ENCODE measurements at places on chromosomes 3 and 15. TPM values are rescaled to one million over a fixed set of nuclear protein-coding genes. Genes with fewer than 3 reads are reported as not detected.

AHSG gene
- not detected for total RNA-seq

METTL6 gene
- 16.1 TPM for total RNA-seq

IL12A gene
- 0.87 TPM for total RNA-seq

DNA sequence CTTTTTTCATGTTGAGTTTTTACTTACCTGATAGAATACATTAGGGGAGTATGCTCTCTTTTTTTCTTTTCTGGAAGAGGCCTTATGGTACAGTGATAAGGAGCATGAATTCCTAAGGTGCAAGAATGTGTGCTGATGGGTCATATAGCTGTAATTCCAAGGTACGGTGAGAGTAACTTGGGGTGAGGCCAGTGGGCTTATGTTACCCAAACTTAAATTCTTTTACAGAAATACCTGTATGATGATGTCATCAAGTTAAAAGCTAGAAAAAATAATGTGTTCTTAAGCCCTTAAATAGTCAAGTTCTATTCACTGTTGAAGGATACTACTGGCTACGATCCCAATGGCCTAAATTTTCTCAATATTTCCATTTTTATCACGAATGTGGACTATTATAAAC, 111.2 kb downstream of the GMPS start:
- no peak overlapping the region for H3K4me3 ChIP-seq
- H3K36me3 ChIP-seq = no peaks in the 10 kb centered on the region
- no peaks in the 10 kb centered on the region for H3K4me1 ChIP-seq
- H3K27ac ChIP-seq = no peak overlapping the region

DNA sequence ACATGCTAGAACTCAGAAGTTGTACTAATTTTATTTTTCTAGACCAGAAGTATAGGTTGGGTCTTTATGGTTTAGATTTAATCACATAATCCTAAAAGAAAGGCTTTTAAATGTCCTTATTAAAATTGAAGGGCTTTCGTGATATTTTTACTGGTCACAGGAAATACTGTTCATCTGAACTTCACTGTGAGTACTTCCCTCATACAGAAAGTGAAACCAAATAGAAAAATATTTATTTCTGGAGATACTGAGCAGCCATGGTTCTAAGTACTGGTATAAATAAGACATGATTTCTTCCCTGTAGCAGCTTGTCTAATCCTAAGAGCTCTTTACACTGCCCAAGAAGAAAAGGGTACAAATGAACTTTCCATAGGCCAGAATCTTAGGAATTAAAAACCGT, 2.0 kb downstream of the SNRK start:
- peak overlapping the region; percentile 89 for H3K4me3 ChIP-seq
- peaks cover 53% of the 10 kb centered on the region for H3K4me1 ChIP-seq
- no peak for DNase-seq
- peaks cover 2% of the 10 kb centered on the region for H3K27me3 ChIP-seq
- H3K27ac ChIP-seq = peak overlapping the region; percentile 82

- DNase-seq = no peak
- no peak overlapping the region for H3K4me3 ChIP-seq
- no peak overlapping the region for H3K27ac ChIP-seq
These were observed 46.7 kb upstream of the AADACL2 start for GRCh38 chr3:151687076-151687475.

GRCh38 chr15:64635499-64636495, 139.6 kb downstream of the RBPMS2 start:
- H3K36me3 ChIP-seq = peaks cover 46% of the 10 kb centered on the region
- H3K27me3 ChIP-seq = no peaks in the 10 kb centered on the region
- H3K4me3 ChIP-seq = no peak overlapping the region
- H3K4me1 ChIP-seq = peaks cover 59% of the 10 kb centered on the region
- DNase-seq = no peak

DNA sequence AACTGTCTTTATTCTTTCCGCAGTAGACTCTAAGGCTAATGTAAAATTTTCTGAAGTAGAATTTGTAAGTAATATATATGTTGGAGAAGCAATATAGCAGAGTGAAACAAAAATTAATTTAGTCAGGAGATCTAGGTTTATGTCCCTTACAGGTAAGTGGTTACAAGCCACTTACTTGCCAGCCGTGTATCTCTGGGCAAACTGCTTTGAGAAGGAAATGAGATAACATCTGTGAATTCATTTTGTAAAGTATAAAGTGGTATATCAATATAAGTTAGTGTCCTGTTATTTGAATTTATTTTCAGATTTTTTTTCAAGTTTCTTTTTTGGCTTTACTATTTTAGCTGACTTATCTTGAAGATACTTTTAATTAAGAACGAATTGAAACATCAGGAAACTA, 5.5 kb downstream of the DAZL start:
- DNase-seq = no peak
- H3K27me3 ChIP-seq = peaks cover 49% of the 10 kb centered on the region
- no peak overlapping the region for H3K27ac ChIP-seq
- H3K4me3 ChIP-seq = no peak overlapping the region
- H3K36me3 ChIP-seq = no peaks in the 10 kb centered on the region

RASL12 gene
- total RNA-seq = not detected

DNA sequence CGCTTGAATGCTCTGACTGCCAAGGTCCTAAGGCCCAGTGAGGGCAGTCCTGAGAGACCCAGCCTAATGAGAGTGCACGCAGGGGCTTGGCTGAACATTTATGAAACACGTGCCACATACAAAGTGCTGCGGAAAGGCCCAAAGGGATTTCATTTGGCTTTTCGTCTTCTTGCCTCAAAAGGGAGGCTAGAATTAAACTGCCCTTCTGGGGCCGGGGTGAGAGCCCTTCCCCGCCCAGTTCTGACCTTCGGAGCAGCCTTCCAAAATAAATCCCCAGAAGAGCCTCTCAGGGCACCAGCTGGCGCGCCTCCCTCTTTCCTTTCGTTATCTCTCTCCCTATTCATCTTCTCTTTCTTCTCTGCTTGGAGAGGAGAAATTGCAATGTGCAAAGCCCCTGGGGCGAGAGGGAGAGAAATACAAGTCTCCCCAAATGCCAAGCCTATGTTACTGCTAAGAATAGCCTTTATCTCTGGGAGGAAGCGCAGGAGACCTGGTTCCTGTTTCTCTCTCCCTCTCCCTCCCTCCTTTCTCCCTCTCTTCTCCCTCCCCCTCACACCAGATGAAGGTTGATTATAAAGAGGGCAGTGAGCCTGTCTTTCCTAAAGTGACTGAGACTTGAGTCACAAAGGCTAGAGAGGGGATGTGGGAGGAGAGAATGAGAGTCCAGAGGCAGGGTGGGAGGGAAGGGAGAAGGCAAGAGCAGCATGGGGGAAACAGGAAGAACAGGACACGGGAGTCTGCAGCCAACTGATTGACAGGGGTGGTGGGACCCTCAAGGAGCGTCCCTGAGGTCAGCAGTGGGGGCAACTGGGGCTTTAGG, 36.7 kb upstream of the NDUFB4 start:
- H3K27ac ChIP-seq = no peak overlapping the region
- DNase-seq = no peak
- no peaks in the 10 kb centered on the region for H3K36me3 ChIP-seq
- peaks cover 9% of the 10 kb centered on the region for H3K27me3 ChIP-seq

MIX23 gene
- 110 TPM for total RNA-seq

- H3K4me1 ChIP-seq = peaks cover 5% of the 10 kb centered on the region
- H3K27ac ChIP-seq = no peak overlapping the region
- H3K27me3 ChIP-seq = peaks cover 8% of the 10 kb centered on the region
- no peaks in the 10 kb centered on the region for H3K36me3 ChIP-seq
These were observed 114.0 kb downstream of the PEAK1 start for GRCh38 chr15:77305953-77306352.

EXD1 gene
- total RNA-seq = not detected

DNA sequence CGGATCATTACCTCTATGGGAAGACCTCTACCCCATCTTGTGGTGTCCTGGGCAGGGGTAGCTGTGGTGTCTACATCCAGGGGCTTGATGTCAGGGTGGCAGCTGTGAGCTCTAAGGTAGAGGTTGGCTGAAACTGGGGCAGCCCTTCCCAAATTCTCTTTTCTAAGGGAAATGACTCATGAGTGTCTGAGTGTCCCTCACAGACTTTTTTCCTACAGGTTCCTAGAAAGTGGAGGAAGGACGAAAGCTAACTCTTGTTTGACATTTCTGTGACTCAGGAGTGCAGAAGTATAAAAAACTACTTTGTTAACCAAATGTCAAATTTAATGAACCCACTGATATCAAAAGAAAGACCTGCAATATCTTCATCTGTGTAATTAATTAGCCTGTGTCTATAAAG, 481.5 kb downstream of the PDCD6IP start:
- DNase-seq = no peak
- H3K36me3 ChIP-seq = no peaks in the 10 kb centered on the region
- no peak overlapping the region for H3K27ac ChIP-seq
- H3K4me1 ChIP-seq = no peaks in the 10 kb centered on the region

GRCh38 chr3:47221798-47222197, 57.9 kb upstream of the SETD2 start:
- no peaks in the 10 kb centered on the region for H3K4me1 ChIP-seq
- no peaks in the 10 kb centered on the region for H3K36me3 ChIP-seq
- no peak overlapping the region for H3K27ac ChIP-seq
- no peak for DNase-seq
- H3K4me3 ChIP-seq = no peak overlapping the region

- no peaks in the 10 kb centered on the region for H3K36me3 ChIP-seq
- no peak for DNase-seq
- no peak overlapping the region for H3K4me3 ChIP-seq
- H3K4me1 ChIP-seq = no peaks in the 10 kb centered on the region
- peaks cover 3% of the 10 kb centered on the region for H3K27me3 ChIP-seq
These were observed 316.8 kb upstream of the CTDSPL start for GRCh38 chr3:37544869-37545352.

ARL14 gene
- not detected for total RNA-seq

EFHB gene
- 0.94 TPM for total RNA-seq

HRG gene
- not detected for total RNA-seq

GP9 gene
- not detected for total RNA-seq

DNA sequence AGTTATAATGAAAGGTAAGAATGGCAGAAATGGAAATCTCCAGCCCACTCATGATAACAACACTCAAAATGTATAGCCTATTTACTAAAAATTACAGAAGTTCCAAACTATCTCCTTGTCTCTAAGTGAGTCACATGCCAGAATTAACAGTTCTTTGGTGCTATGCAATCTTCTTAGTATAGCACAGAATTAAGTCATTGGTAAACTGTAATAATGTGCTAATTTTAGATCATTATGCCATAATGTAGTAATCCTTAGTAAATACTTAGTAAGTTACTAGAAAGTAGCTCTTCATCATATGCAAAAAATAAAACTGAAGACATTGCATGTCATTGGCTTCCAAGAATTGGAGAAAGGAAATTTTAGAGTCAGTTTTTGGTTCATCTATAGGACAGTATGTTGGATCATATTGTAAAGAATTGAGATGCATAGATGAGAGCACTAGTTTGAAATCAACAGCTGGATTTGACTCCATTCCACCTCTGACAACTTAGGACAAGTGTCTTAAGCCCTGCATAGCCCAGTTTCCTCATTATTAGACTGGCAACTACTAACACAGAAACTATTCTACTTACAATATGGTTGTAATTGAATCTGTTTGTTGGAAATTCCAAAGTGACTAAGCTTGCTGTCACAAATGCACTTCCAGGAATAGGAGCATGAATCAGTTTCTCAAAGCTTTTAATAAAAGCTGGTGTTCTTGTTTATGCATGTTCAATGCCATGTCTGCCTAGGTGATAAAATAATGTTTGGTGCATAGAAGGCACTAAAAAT, 40.1 kb upstream of the CD47 start:
- peak overlapping the region; percentile 91 for H3K27ac ChIP-seq
- peak overlapping the region; percentile 27 for H3K4me3 ChIP-seq
- peaks cover 89% of the 10 kb centered on the region for H3K36me3 ChIP-seq
- no peaks in the 10 kb centered on the region for H3K27me3 ChIP-seq
- H3K4me1 ChIP-seq = peaks cover 80% of the 10 kb centered on the region

DNA sequence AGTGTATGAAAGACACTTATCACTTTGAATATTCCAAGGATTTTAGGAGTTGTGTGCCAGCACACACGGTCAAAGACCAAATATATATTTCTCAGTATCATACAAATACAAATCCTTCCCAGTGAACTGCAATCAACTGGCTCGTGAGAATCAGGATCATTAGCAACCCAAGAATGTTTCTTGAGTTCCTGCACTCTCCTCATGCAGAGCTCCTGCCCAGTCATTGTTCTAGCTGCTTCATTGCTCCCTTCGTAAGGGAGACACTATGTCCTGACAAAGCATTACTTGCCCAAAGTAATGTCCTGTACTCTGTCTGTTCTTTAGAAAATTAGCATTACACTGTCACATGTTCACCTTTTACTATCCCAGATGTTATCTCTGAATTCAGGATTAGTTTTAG, 92.0 kb upstream of the SLC4A7 start:
- H3K4me1 ChIP-seq = peaks cover 15% of the 10 kb centered on the region
- H3K4me3 ChIP-seq = no peak overlapping the region
- H3K27me3 ChIP-seq = no peaks in the 10 kb centered on the region
- no peak overlapping the region for H3K27ac ChIP-seq
- DNase-seq = no peak
- no peaks in the 10 kb centered on the region for H3K36me3 ChIP-seq

DNA sequence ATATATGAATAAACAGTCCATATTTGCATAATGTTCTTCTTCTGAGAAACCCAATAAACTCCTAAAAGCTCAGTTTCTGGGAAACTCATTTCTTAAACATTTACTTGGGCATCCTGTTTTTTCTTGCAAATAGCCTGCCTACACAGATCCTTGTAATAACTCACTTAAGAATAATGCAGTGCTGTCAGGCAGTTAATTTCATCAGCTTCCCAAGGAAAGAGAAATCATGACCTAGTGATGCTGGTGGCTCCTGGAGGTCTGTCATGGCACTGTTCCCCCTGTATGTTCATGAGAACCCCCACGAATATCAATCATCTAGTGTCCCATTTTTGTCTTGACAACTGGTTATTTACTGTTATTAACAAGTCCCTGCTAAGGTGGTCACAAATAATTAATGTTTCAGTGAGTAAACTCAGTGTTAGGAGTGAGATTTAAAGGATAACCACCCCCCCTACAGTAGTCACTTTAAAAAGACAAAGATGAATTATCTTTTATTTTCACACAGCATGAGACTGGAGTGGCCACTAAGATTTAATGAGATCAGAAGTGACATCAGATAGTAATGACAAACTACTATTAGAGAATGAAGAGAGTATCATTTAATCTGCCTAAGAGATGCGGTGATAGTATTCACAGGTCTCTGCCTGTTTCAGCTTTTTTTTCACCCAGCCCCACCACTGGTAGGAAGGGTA, 279.5 kb upstream of the NECTIN3 start:
- H3K36me3 ChIP-seq = no peaks in the 10 kb centered on the region
- H3K4me1 ChIP-seq = no peaks in the 10 kb centered on the region
- H3K27ac ChIP-seq = no peak overlapping the region
- peaks cover 24% of the 10 kb centered on the region for H3K27me3 ChIP-seq

DLEC1 gene
- total RNA-seq = 0.16 TPM

C3orf80 gene
- 0.25 TPM for total RNA-seq

DNA sequence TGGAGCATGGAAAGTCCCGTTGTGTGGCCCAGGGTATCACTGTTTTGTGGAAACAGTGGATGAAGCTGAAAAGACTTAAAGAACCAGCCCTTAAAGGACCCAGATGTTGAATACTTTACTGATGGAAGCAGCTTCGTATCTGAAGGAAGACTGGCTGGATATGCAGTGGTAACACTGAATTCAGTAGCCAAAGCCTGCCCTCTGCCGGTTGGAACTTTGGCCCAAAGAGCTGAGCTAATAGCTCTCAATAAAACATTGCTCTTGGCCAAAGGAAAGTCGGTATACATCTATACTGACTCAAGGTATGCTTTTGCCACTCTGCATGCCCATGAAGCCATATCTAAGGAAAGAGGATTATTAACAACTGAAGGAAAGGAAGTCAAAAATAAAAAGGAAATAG, 885.4 kb downstream of the PDCD6IP start:
- no peak for DNase-seq
- no peaks in the 10 kb centered on the region for H3K36me3 ChIP-seq
- no peak overlapping the region for H3K27ac ChIP-seq
- H3K27me3 ChIP-seq = no peaks in the 10 kb centered on the region
